ENCODE measurements at places on chromosomes 3 and 15.
A peak's percentile ranks its signal among the peaks of the same experiment; 100 is the strongest.

GRCh38 chr3:128799653-128800052 is 73.7 kb downstream of the RAB7A start:
- no peak for DNase-seq

GRCh38 chr3:9715764-9716437 is 12.3 kb downstream of the CPNE9 start:
- no peak for DNase-seq

GRCh38 chr15:39404767-39405181 is 176.1 kb upstream of the THBS1 start:
- DNase-seq: no peak

DNA sequence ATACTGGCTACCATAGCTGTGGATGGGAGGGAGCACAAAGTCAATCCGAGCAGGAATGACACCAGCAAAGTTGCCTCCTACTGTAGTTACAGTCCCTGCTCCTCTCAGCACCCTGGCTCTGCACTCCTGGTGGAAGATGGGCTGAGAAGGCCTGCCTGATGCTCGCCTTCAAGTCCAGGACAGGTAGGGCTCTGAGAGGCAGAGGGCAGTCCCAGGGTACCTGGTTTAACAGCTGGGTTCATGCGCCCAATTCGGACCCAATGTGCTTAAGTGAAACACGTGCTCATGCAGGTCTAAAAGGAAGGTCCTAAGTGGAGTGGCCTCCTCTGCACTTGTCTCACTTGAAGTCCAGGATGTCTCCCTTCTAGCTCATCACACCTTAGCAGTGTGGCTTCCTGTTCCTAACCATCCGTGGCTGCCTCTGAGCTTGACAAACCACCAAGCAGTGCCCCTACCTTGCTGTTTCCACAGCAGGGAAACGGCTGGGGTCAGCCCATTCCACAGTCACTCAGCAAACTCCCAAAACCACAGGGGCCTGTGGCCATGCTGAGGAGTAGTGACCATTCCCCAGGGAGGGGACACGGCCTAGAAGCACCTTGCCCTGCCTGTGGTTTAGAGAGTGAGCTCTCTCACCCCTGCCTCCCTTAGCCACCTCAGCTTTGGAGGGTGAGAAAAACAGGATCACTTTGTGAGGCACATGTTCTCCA is 3.9 kb upstream of the MUSTN1 start:
- DNase-seq: no peak

GRCh38 chr3:32453346-32453745 is 49.3 kb downstream of the CMTM6 start:
- DNase-seq: no peak

GRCh38 chr3:159239059-159239458 is 437.2 kb downstream of the MFSD1 start:
- DNase-seq: no peak

GRCh38 chr15:100108346-100108745 is 233.4 kb downstream of the ADAMTS17 start:
- no peak for DNase-seq

DNA sequence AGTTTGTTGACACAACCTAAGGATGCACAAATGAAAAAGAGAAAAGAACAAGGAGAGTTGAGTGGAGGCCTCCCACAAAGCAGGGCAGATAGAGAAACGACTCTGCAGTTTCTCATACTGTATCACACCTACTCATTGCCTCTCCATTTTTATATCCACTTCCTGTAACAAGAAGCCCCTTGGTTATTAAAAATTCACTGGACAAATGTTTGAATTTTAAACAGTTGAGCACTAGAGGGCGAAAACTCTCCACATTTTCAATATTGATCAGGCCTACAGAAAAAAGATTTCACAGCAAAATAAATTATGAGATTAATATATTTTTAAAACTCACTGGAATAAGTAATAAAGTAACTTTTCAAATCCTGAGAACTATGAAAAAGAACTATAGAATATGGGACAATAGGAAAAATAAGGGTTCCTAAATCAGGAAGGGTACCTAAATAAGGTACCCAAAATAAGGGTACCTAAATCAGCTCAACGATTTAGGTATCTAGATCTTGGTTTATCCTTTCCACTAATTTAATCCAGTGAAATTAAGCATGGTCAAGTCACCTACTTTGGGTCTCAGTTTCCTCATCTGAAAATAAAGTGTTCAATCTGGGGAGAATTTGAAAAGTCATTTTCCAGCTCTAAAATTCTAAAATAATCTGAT is 47.0 kb upstream of the PPIB start:
- peak; percentile 4 for DNase-seq

DNA sequence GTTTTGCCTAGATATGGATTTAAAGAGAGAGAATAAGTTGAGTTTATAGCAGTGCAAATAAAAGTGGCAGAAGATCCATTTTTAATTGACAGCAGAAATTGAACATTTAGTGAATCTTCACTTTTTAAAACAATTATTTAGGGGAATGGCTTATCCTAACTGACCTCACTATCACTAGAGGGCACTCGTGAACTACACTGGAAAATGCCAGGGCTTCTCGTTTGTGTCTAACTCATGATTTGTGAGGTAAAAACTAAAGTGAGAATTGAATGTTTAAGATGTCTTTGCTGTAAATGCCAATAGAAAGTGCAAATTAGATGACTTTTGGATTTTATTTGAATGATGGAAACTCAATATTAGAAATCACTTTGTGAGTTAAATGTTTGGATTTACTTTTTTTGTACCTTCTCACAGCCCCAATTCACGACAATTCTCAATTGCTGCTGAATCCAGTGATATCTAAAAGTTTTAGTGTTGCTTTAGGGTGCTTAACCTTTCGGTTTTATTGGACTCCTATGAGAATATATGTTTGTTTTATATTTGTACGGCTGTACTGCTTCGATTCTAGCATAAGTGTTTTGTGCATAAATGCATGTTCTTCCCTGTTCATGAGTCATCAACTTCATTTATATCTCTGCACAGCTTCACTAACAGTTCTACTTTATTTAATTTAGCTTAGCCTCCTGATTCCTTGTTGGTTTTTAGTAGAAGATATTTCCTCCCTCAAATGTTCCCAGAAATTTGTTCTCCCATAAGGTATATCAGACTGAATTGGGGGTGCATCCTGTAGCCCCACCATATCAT is 462.1 kb downstream of the MFSD1 start:
- no peak for DNase-seq

All from GM12864 (cell line).